ENCODE measurements at places on chromosomes 7 and 10.

GRCh38 chr7:102983602-102984001, 70.8 kb downstream of the LRRC17 start:
- DNase-seq = no peak

- no peak for DNase-seq
Observed at GRCh38 chr10:121984463-121984862, 4.5 kb upstream of the TACC2 start.

DNA sequence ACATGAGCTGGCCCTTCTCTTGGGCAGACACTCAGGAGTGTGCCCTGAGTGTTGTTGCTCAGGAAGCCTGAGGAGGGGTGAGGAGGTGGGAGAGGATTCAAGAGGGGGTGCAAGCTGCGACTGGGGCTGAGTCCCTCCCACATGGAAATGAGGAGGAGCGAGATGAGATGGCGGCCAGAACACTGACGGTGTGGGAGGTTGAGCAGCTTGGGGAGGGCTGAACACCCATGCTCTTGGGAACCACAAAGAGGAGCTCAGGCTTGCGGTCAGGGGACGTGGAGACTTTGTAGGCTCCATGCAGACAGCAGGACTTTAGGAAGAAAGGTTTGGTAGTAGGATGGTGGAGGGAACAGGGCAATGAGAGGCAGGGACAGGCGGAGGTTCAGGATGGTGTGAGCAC, 163.2 kb upstream of the SHH start:
- no peak for DNase-seq

DNA sequence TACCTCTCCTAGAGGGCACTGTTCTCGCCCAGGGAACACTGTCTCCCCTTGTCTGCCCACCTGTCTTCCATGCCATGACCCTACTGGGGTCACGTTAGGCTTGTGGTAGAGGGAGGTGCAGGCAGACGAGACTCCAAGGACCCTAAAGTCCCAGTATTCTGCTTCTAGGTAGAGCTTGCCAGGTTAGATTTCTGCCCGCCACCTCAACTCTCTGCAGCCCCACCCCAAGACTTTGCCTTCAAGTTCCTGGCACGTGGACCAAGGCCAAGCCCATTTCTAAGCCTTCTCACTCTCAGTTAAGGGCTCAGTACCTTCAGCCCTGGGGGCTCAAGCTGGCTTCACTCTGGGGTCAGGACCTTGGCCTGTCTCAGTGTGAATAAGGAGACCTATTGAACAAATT, 16.1 kb downstream of the PRKAG2 start:
- DNase-seq = no peak

DNA sequence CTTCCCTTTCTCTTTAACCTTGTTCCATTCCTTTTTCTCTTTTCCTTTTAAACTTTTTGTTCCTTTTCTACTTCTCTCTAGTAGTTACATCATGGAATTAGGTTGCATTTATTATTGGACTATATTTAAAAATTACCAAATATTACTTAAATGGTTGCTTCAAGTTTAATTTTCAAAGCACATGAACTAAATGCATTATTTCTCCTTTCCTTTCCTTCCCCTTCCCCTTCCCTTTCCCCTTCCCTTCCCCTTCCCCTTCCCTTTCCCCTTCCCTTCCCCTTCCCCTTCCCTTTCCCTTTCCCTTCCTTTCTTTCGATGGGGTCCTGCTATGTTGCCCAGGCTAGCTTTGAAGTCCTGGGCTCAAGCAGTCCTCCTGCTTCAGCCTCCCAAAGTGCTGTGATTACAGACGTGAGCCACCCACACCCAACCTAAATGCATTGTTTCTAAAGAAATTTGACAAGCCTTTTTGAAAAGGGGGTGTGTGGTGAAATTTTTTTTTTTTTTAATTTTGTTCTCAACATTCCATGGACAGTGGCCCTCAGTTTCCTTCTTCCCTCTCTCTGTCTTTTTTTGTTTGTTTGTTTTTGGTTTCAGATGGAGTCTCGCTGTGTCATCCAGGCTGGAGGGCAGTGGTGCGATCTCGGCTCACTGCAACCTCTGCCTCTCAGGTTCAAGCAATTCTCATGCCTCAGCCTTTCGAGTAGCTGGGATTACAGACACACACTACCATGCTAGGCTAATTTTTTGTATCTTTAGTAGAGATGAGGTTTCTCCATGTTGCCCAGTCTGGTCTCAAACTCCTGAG, 31.2 kb downstream of the TMEM60 start:
- DNase-seq = no peak

DNA sequence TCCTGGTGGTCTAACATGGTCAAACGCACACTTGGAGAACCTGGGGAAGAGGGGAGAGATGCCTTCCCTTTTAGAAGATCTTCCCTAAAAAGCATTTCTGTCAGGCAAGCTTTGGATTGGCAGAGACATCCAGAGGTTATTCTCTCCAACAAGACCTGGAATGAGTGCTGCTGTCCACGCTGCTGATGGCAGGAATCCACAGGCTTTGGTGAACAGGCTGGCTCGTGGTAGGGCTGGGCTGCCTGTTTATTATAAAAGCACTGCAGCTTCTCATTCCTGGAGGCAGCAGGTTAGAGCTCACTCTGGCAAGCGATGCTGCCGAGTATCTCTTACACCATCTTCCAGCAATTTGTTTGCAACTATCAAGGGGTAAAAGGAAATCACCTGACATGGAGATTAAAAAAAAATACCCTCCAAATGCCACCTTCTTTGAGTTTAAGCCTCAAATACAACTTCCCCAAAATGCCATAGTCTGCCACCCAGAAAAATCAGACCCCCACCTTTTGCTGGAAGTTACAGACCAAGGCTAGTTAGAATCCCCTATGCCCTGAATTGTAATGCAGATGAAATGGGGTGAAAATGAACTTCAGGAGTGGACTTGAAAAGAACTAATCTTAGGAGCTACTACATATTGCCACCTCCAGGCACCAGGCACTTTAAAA, 152.1 kb upstream of the KMT2E start:
- DNase-seq = no peak

- DNase-seq = no peak
Observed at GRCh38 chr10:128411643-128412042, 285.4 kb upstream of the MKI67 start.

GRCh38 chr10:77911535-77912123, 14.9 kb downstream of the DLG5 start:
- DNase-seq = no peak

DNA sequence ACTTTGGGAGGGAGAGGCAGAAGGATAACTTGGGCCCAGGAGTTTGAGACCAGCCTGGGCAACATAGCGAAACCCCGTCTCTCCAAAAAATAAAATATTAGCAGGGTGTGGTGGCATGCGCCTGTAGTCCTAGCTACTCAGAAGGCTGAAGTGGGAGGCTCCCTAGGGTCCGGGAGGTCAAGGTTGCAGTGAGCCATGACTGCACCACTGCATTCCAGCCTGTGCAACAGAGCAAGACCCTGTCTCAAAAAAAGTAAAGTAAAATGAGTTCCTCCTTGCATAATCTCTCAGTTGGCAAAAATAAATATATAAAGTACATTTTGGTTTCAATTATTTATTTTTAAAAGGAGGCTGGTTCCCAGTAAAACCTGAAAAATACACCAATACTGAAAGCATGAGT, 11.8 kb downstream of the NANOS1 start:
- DNase-seq = no peak

DNA sequence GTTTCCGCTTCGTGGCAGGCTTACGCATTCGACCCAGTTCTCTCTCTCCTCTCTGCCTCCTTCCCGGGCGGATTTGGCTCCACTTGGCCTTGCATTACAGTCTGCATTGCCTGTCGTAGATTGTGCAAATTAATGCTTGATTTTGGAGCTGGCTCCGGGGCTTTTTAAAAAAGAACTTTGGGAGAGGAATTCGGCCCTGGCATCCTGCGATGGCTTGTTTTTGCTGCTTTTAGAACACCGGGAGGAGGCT, 767 bp downstream of the EIF4EBP2 start:
- DNase-seq = no peak

- DNase-seq = no peak
Observed at GRCh38 chr10:97291357-97292096, 910 bp downstream of the ARHGAP19 start.

DNA sequence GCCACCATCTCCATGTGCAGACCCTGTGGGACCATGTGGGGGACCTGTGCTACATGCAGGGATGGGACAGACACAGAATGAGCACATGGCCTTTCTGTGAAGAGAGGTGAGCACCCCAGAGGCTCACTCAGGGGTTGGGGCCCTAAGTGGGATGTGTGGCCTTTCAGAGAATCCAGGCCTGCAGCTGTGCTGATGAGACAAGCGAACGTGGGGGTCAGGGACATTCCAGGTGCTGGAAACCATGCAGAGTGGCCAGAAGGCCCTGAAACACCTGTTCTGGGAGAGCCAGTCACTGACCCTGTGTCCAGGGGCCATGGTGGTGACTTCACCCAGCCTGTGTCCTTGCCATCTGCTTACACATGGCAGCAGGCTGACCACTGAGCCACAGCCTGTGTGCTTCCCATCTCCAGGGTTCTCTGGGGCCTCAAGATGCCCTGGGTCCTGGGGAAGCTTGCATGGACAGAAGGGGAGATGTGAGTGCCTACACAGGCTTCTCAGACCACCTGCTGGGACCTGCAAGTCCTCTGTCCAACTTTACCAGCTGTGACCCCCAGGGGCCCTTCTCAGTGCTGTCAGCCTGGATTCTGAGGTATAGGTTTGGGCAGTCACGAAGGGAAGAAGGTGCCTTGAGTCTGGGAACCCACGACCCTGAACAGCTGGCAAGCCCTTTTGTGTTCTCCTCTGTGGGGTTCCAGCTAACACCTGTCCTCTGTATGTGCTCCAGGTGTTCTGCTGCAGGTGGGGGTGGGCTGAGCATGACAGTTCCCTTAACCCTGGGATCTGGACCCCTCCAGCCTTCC, 17.6 kb downstream of the RAMP3 start:
- DNase-seq = no peak

DNA sequence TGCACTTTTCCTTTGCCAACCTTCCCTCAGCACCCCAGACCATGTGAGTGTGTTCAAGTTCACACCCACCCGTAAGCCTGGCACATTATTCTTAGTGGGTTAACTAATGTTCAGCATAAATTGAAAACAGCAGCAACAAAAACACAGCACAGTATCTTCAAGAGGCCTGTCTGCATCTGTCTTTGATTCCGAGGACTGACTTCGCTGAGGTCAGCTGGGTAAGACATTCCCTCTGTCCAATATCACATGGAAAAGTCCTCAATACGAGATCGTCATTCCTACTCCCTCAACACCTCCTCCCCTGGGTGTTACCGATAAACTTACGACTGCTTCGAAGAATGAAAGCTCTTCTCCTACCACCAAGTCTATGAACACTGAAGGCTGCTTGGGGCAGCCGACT, 218.8 kb downstream of the SFMBT2 start:
- DNase-seq = no peak

- DNase-seq = no peak
Observed at GRCh38 chr7:73811760-73812168, 19.0 kb upstream of the CLDN4 start.

- DNase-seq = no peak
Observed at GRCh38 chr10:117748058-117748457, 205.5 kb downstream of the EMX2 start.

DNA sequence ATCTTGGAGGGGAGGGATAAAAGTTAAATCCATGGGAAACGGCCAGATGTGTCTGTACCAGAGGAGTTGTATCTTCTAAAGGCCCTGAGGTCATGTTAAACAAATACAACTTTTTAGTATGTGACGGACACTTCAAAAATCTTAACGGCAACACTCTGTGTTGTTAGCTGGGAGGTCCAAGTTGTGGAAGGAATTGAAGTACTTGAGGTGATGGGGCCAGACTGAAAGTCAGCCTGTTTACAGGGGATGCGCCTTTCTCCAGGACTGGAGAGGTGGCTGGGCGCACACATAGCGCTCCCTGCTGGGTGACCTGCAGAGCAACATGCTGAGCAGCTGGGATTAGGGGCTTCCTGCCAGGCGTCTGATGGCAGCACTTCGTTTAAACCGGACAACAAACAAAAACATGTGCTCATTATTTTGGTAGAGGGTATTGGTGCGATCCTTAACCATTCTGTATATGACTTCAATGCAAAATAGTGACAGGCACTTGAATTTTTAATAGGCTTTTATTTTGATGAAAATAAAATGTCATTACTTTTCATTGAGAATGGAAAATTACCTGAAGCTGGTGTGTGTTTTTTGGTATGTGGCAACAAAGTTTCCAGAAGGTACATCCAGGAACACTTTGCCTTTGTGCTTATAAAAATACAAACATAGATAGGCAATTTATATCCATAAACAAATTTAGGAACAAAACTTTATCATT, 198.2 kb downstream of the MLLT10 start:
- peak; percentile 61 for DNase-seq

DNA sequence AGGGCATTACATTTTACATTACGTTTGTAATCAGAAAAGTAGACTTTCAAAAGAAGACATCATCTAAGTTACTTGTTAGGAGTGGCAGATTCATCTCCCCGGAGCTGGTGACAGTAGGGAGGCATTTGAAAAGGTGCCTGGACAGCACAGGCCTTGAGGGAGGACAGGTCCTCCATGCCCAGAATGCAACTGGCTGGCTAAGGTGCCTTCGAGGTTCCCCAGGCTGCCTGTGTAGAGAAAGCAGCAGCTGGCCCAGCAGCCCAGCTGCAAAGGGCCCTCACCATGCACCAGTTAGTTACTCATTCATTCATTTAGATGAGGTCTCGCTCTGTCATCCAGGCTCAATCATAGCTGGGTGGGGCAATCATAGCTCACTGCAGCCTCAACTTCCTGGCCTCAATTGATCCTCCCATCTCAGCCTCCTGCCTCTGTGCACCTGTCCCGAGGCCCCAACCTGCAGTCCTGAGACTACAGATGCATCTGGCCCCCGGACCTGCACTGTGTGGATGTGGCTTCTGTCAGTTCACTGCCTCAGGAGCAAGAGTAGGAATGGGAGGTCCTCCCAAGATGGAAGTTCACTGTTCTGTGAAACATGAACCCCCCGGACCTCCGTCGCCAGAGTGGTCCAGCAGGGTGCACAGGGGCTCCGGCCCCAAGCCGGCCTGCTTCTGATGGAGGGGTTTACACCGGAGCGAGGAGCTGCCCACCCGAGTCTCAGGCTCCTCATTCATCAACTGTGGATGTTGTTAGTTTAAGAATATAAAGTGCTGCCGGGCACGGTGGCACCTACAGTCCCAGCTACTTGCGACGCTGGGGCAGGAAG, 36.6 kb downstream of the PRKAG2 start:
- no peak for DNase-seq
